ENCODE measurements at places on chromosomes 3 and 15.
A peak's percentile ranks its signal among the peaks of the same experiment; 100 is the strongest.

- no peak for DNase-seq
Observed at GRCh38 chr3:67765575-67765974, 111.2 kb upstream of the SUCLG2 start.

DNA sequence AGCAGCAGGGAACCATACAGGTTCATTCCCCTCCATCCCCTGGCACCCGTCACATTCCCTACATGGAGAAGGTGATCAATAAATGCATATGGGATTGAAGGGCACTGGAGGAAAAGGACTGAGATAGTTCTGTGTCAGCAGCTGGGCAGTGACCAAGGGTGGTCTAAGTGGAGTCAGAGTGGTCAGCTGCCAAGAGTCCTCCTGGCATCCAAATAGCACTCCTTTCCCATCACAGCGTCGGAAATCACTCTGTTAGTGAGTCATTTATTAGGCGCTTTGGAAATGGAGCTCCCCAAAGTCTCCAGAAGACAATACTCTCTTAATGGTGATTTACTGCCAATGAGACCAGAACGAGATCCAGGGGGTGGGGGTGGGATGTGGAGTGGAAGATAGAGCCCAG lies 6.8 kb upstream of the TRH start:
- DNase-seq: no peak

- no peak for DNase-seq
Observed at GRCh38 chr15:70017801-70018200, 79.9 kb downstream of the TLE3 start.

GRCh38 chr15:87633525-87633924 lies 623.0 kb downstream of the NTRK3 start:
- DNase-seq: no peak

DNA sequence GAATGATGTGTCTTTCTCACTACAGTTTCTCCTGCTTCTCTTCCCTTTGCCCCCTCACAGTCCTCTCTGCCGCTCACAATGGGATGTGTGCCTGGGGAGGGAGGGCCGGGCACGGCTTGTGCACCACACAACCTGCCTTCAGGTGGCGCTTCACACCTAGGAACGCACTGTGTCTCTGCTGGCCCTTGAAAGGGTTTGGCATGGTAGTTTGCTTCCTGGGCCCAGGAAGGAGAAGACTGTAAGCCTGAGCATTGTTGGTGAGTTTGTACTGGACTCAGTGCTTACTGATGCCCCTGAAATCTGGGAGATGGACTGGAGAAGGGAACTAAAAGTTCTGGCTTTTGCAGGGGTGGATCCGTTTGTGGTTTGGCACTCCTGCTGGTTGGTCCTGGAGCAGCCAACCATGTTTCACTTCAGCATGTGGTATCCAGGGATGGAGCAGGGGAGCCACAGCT lies 9.2 kb downstream of the ALPK3 start:
- DNase-seq: no peak

DNA sequence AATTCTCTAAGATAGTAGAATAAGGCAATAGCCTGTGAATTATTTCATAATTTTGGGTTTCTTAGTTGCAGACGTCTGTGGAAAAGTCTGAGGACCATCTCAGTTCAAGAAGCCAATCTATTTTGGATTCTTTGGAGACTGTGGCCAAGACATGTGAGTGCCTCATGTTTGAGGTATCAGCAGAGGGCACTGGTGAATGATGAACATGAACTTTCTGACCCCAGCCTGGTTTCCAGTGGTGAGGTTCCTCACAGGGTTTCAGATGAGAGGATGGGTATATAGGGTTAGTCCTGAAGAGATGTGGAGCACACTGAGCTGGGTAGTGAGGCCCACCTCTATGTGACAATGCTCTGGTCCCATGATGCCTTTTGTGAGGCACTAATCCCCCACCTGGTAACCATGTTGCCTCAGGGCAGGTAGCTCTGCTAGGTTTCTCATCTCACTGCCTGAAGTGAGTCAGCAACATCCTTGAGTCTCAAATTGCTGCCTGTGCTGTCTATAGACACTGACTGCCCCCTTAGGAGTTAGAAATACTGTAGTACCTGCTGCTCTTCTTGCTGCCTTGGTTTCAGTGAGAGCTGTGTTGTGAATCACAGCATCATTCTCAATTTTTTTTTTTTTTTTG lies 32.3 kb downstream of the C3orf62 start:
- no peak for DNase-seq

- DNase-seq: no peak
Observed at GRCh38 chr3:181912384-181912783, 200.7 kb downstream of the SOX2 start.

- peak; percentile 68 for DNase-seq
Observed at GRCh38 chr3:184777566-184778356, 34.2 kb upstream of the VPS8 start.
